ENCODE measurements at places on chromosomes 11 and 22.

GRCh38 chr11:113670831-113671215 is 35.3 kb downstream of the TMPRSS5 start:
- no peak for DNase-seq

DNA sequence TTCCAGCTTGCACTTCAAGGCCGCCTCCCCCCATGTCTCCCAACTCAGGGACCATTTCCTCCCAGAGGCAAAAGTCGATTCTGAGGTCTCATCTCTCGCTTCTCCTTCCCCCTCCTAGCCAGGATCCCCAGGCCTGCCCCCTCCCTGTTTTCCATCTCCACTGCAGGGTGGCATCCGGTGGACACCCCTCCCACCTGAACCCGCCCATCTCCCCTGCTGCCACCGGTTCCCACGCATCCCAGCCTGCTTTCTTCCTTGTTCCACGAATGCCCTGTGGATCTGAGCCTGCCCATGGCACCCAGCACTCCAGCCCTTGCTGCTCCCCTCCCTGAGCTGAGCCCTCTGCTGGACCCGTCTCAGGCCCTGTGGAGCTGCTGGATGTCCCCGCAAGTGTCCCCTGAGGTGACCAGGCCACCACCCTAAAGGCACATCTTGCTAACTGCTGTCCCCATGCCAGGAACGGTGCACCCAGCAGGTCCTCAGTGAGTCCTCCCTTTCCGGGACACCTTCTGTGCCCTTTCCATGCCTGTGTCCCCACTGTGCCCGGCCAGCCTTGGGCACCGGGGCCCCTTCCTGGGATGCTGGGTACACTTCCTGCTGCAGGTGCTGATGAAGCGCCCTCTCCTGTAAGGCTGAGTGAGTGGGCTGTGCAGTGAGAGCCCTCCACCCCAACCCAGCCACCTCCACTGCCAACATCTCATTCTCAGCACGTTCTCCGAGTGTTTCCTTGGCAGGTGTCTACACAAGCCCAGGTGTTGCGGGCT is 936 bp downstream of the IL17REL start:
- DNase-seq, result no peak

- peak; percentile 75 for DNase-seq
Measured at GRCh38 chr22:26642465-26643417, 14.6 kb upstream of the MIAT start.

GRCh38 chr11:1059759-1060158 is 14.9 kb upstream of the MUC2 start:
- DNase-seq, result no peak

DNA sequence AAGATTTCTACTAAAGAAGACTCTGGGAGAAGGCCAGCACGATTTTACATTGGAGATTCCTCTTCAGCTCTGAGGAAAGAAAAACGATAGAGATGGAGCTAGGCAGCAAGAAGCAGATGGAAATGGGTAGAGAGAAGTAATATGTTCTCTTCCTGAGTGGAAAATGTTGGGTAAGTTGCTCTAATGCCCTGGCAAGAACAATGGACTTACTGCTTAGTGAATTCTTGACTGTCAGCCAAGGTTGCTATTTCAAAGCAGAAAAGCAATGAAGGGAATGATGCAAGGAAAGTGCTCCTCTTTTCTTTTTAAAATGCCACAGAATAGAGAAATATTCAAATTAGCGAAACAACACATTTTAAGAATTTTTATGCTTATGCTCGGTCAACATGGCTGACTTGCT is 38.4 kb upstream of the CWF19L2 start:
- DNase-seq, result no peak

- no peak for DNase-seq
Measured at GRCh38 chr11:61009392-61010275, 38.2 kb downstream of the CD6 start.

DNA sequence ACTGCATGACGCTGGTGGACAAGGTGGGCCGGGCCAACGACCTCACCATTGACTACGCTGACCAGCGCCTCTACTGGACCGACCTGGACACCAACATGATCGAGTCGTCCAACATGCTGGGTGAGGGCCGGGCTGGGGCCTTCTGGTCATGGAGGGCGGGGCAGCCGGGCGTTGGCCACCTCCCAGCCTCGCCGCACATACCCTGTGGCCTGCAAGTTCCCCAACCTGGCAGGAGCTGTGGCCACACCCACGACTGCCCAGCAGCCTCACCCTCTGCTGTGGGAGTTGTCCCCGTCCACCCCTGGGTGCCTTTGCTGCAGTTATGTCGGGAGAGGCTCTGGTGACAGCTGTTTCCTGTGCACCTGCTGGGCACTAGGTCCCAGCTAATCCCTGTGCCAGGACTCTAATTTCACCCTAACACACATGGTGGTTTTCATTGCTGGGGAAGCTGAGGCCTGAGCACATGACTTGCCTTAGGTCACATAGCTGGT is 49.0 kb upstream of the PPP6R3 start:
- no peak for DNase-seq

GRCh38 chr22:50490531-50491308 is 4.1 kb downstream of the MIOX start:
- no peak for DNase-seq

GRCh38 chr22:31044262-31044861 is 36.8 kb upstream of the SMTN start:
- no peak for DNase-seq

GRCh38 chr11:115226556-115226955 is 277.7 kb downstream of the CADM1 start:
- DNase-seq, result no peak

Data from stimulated activated CD4-positive, alpha-beta T cell treated with anti-CD3 and anti-CD28 coated beads, Interleukin-4, amount 100 ng/mL, for 48 hours (primary cell).